ENCODE measurements at places on chromosomes 5 and 9.

GRCh38 chr5:96856371-96856770, 19.9 kb upstream of the ERAP2 start:
- DNase-seq: no peak

GRCh38 chr5:14445576-14446290, 135.9 kb upstream of the OTULINL start:
- DNase-seq: no peak

GRCh38 chr9:110048976-110049698, 158.8 kb downstream of the C9orf152 start:
- peak; percentile 55 for DNase-seq

DNA sequence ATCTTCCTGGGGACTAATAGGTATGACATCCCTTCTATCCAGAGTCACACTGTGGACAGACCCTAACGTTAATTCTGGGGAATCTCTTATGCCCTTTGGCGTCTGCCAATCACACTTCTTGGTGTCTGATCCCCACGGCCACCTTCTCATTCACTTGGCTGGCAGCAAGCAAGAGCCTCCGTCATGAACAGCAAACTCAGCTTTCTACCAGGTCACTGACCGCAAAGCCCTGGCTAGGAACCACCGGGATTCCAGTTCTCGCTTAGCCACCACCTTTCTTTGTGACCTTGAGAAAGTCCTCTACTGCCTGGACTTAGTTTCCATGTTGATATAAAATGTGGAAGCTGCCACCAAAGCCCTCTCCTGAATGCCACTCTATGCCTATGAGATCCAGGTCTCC, 67.7 kb upstream of the FCN1 start:
- DNase-seq: no peak

DNA sequence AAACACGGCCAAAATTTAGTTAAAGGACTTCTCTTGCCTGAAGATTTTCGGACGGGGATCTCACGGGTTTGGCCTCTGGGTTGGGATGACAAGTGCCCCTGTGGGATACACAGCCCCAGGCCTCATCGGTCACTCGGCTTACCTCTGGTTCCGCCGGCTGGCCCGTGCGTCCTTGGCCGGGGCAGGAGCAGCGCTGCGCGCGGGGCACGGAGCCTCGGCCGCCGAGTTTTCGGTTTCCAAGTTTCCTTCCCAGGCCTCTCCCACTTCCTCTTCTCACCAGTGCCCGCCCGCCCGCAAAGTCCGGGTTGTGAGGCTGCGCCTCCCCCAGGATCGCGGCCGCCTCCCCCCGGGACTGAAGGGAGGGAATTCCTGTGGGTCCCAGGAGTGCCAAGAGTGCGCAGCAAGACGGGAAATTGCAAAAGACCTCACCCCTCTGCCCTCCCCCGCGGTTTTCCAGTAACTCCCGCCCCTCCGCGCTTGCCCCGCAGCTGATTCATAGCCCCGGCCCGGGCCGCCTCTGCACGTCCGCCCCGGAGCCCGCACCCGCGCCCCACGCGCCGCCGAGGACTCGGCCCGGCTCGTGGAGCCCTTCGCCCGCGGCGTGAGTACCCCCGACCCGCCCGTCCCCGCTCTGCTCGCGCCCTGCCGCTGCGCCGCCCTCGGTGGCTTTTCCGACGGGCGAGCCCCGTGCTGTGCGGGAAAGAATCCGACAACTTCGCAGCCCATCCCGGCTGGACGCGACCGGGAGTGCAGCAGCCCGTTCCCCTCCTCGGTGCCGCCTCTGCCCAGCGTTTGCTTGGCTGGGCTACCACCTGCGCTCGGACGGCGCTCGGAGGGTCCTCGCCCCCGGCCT, at the start of gene OSMR:
OSMR (plus strand) TSS at position 487 of the 853 bp plus-strand sequence. CDS start 23,033 bp downstream, outside the sequence.
- DNase-seq: no peak

DNA sequence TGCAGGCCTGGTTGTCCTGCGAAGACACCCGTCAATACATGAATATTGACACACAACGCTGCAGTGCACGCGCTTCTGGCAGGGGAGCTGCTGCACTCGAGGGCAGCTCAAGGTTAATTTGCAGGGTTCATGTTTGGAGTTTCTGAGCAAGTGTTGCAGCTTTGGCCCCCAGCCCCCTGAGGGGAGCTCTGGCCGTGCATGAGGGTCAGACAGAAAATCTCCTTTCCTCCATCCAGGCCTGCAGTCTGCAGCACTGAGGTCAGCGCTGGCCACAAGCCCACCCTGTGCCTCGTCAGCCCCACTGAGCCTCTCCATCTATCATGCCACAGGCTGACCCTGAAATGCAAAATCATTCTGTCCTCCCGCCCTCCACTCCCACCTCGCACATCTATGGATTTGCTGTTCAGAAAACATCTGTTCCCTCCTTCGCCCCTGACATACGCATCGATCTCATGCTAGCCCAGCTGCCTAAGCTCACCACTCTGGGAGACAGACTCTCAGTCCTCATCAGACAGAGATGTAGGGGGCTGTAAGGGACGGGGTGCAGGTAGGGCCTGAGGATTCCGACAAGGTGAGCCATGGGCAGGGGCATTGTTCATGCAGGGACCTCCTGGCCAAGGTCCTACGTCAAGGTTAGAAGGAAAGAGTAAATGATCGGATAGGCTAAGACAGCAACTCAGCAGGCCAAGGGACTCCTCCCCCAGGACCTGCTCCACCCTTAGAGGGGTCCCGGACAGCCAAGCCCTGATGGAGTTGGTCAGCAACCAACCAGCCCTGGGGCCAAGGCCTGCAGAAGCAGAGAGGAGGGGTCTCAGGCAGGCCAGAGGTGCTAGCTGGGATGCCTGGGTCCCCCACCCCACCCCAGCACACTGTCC, 125.1 kb downstream of the KCNIP1 start:
- DNase-seq: no peak

DNA sequence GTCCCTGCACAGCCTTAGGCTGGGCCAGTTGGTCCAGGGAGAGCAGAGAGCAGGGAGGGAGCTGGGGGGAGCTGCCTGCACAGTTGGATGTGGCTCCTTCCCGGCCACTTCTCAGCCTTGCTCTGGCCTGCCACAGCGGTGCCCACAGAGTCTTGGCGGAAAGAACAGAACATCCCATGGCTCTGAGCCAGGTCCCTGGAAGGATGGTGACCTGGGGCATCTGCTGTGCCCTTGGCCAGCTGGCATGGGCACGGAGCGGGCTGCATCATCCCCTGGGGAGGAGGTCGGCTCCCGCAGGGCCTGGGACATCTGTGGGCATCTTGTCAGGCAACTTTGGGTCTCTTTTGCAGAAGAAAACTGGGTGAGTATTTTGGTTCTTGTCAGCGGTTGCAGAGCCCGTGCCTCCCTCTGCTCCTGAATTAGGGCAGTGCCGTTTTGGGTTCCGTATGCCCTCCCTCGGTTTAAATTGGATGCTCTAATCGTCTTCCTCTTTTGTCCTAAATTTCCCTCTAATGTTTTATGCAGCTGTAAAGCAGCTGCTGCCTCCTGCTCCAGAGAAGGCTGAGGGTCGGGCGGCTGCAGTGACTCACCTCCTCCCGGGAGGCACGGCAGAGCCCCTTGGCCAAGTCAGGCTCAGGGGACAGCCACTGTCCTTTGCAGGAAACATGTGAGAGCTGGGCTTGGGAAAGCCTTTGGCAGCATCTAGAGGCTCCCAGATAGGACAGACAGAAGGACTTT, 10.5 kb upstream of the NACC2 start:
- DNase-seq: no peak

DNA sequence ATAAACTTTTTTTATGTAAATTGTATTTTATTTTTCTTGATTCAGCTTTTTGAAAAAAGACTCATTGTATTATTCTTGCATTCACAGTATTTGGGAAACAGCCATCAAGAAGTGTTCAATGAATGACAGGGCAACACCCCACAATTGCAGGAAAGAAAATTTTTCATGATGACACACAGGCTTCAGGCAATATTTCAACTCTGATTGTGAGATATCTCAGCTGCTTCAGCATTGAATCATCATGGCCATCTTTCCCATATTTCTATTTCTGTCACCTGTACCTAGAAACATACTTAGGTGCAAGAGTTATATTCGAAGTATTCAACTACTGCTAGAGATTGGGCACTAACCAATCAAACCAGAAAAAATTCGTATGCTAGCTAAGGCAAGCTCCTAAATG, 446.0 kb downstream of the ISL1 start:
- DNase-seq: no peak

DNA sequence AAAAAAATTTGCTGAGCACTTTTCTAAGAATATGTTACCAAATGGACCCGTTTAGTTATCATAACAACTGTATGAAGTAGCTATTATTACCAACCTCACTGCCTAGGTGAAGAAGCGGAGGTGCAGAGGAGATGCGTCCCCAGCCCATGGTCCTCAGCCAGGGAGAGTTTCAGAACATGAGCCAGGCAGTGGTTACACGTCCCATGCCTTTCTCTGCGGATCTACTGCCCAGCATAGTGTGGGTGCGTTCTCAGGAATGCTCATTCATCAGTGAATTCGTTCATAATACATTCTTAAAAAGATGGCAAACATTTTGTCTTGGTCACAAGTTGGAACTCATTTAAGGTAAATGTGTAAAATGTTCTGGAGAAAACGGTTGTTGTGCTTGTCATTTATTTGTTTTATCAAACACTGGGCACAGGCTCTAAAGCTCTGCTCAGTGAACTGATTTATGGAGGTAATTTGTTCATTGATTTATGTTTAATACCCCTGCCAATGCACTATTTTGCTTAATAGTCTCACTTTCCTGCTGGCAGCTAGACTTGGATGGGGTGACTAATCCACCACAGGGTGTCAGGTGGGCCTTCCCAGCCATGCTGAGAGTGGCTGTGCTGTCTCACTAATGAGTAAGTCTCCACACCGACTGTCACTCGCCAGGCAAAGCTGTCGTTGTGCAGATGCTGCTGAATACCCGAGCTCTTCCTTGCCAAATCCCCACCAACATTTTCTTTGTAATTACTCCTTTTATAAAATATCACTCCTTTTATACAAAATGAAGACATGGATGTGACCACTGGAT, 248.8 kb downstream of the TENT4A start:
- DNase-seq: no peak

GRCh38 chr5:39146831-39147540, 72.4 kb downstream of the FYB1 start:
- DNase-seq: no peak

GRCh38 chr5:65190328-65191053, 291.2 kb downstream of the ADAMTS6 start:
- no peak for DNase-seq

- DNase-seq: no peak
These were observed 59.9 kb downstream of the CAVIN4 start for GRCh38 chr9:100637787-100638186.

DNA sequence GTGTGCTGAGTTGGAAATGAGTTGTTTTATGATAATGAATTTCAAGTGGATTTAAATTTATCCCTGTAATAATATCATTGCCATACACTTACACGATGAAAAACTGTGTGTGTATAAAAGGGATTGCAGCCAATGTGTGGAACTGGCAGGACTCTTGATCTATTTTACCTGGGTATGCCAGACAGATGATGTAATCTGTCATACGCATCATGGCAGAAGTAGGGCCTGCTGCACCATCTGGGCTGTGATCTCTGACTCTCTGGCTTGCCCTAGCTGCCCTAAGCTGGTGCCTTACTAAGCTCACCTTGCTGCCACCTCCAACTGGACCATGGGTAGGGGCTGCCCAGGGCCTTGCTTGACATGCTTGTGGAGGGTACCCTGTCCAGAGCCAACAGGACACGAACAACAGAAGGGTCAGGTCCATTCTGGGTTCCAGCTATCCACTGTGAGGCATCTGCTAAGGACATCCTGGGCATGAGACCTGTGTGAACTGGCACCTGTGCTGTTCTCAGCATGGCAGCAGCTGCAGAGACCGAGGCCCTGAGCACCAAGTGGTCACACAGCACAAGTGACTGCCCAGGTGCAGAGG, 184.2 kb downstream of the FSTL4 start:
- DNase-seq: no peak

- DNase-seq: no peak
These were observed 29.3 kb downstream of the MOCS2 start for GRCh38 chr5:53080271-53080670.

DNA sequence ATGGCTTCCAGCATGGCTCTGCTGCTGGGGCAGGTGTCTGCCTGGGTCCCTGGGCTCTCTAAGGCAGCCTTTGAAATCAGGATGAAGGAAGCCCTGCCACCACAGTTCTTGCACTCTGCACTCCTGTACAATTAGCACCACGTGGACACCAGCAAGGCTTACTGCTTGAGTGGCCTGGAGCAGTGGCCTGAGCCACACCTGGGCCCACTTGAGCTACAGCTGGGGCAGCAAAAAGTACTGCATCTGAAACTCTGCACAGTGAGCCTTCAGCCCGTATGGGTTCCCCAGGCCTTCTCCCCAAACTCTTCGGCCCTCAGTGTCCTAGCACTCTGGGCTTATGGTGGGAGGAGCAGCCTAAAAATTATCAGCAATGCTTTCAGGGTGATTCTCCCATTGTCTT, 8.0 kb upstream of the INIP start:
- no peak for DNase-seq

GRCh38 chr5:61569353-61569752, 237.3 kb downstream of the ZSWIM6 start:
- DNase-seq: no peak

DNA sequence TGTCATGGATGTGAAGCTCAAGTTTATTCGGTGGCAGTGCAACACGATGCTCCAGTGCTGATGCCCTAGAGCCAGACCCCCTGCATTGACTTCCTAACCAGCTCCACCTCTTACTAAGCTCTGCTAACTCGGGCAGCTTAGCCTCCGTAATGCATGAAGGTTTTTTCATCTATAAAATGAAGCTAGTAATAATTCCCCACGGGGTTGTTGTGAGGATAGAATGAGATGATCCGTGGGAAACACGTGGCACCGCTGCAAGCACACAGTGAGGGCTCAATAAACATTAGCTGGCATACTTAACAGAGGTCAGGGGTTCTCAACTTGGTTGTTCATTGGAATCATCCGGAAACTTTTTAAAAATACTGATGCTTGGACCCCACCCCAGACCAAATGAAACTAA, 6.8 kb downstream of the ENC1 start:
- DNase-seq: no peak

- no peak for DNase-seq
These were observed 267.5 kb downstream of the ENC1 start for GRCh38 chr5:74373076-74373475.

- no peak for DNase-seq
These were observed 209.4 kb upstream of the TLE4 start for GRCh38 chr9:79362100-79363081.

- no peak for DNase-seq
These were observed 491.9 kb upstream of the TUSC1 start for GRCh38 chr9:26170190-26170589.

GRCh38 chr9:70318002-70318401, 59.2 kb downstream of the SMC5 start:
- no peak for DNase-seq

DNA sequence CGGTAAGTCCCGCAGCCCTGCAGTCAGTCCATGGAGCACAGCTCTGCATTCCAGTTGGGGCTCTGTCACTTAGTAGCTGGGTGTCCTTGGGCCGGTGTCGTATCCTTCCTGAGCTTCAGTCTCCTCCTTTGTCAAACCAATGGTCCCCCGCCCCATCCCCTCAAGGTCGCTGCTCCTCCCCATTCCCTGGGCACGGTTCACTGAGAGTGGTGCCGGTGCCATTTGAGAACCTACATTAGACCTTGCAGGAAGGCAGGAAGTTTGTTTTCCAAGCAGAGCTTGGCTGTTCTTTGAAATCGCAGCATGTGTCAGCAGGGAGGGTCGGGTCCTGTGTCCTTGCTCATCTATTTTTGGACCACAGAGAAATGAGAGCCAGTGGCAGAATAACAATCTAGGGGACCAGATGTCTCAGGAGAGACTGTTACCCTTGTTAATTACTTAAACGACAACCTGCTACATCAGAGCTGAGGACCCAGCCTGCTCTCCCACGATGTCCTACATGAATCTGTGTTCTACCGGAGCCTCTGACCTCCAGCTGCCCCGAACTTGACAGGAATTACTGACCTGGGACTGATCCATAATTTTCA, 21.7 kb upstream of the BARHL1 start:
- DNase-seq: no peak
